Fibroblast of lung (primary cell): ENCODE measurements at places on chromosomes 11 and 22. TPM values are rescaled to one million over a fixed set of nuclear protein-coding genes. Genes with fewer than 3 reads are reported as not detected.

The KCNK7 gene
- polyA plus RNA-seq: not detected in 2 replicates

GRCh38 chr11:69836401-69836800 lies 17.2 kb upstream of the FGF3 start:
- no peak for DNase-seq

- DNase-seq: no peak
Measured at GRCh38 chr22:44676441-44677352, 25.3 kb upstream of the PRR5 start.

The RFPL3 gene
- not detected in 2 replicates for polyA plus RNA-seq

The ZNHIT2 gene
- 1.4 and 1.7 TPM in 2 replicates for polyA plus RNA-seq

The TOLLIP gene
- 34.6 and 40.4 TPM in 2 replicates for polyA plus RNA-seq

The SYT13 gene
- polyA plus RNA-seq: not detected in 2 replicates

DNA sequence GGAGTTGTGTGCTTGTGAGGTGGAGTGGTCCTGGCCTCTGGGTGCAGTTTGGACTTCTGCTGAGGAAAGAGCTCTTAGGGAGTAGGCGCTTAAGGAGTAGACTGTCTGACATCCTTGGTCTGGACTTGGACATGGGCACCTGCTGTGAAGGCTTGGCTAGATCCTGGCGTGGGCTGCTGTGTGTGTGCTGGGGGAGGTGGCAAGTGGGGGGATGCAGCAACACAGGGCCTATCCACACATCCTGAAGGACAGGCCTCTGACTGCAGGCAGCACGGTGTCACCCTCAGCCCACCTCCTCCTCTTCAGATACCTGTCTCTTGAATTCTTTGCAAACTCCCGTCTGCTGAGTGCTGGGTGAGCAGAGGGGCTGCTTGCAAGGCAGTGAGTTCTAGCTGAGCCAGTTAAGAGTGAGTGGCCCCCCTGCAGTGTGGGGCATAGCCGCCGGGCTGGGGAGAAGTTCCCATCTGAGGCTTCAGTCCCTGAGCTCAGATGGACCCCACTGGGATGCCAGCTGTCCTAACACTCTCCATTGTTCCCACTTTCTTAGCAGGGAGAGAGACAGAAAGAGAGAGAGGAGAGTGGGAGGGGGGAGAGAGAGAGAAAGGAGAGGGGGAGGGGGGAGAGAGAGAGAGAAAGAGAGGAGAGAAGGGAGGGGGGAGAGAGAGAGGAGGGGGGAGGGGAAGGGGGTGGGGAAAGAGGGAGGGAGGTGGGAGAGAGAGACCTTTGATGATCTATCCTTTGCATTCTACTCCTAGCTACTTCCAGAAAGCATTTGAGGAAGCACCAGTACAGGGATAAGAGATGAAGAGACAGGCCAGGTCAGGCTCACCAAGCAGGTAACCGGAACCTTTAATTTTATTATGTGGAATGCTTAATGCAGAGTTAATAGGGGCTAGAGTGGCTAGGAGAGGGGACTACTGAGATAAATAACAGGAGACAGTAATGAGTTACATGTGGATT lies 12.6 kb downstream of the SOX10 start:
- DNase-seq: no peak
